ENCODE measurements at places on chromosomes 16 and 17. TPM values are rescaled to one million over a fixed set of nuclear protein-coding genes. Genes with fewer than 3 reads are reported as not detected.

Gene MAF
- 360 TPM for total RNA-seq

Gene CHRNE
- total RNA-seq, result 0.45 TPM

Gene TBC1D3H
- not detected for total RNA-seq

Gene TGFB1I1
- 0.80 TPM for total RNA-seq

Gene SCN4A
- 0.75 TPM for total RNA-seq

Gene TP53TG3C
- not detected for total RNA-seq

Gene OR2C1
- not detected for total RNA-seq

Gene CD300C
- not detected for total RNA-seq

DNA sequence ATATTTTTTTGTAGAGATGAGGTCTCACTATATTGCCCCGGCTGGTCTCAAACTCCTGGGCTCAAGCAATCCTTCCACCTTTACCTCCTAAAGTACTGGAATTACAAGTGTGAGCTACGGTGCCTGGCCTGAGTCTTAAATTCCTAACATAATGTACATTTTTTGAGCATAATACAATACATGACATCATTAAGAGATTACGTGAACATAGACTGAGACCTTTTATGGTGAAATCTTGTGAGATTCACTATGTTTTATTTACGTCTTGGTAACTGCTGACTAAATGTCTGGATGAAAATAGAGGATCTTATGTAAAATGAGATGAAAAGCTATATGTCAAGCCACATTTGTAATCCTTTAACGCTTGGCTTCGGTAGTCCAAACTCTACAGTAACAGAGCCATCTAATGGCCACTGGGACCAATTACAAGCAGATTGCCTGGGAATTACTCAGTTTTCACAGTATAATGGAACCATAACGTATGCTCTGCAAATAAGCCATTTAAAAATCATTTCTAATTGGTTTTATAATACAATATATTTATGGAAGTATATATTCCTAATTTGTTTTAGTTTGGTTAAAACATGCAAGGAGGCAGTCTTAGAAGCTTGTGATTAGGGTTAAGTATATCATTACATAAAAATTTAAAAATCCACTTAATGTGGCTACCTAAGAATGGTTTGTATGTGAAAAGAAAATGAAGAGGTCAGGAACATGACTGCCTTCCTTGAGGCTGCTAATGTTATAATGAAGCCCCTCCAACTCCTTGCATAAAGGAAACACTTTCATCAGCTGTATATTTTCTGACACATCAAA is 8.1 kb upstream of the EFCAB13 start:
- H3K27me3 ChIP-seq, result no peaks in the 10 kb centered on the region
- DNase-seq, result peak; percentile 40
- H3K36me3 ChIP-seq, result no peaks in the 10 kb centered on the region
- no peak overlapping the region for H3K4me3 ChIP-seq
- H3K27ac ChIP-seq, result no peak overlapping the region

- no peak overlapping the region for H3K27ac ChIP-seq
- no peak for DNase-seq
- H3K4me1 ChIP-seq, result peaks cover 25% of the 10 kb centered on the region
- H3K36me3 ChIP-seq, result no peaks in the 10 kb centered on the region
Observed at GRCh38 chr16:53541326-53541725, 38.3 kb upstream of the AKTIP start.

GRCh38 chr16:75640598-75640997 is 6.9 kb downstream of the KARS1 start:
- H3K27ac ChIP-seq, result no peak overlapping the region
- peaks cover 40% of the 10 kb centered on the region for H3K4me1 ChIP-seq
- DNase-seq, result no peak

DNA sequence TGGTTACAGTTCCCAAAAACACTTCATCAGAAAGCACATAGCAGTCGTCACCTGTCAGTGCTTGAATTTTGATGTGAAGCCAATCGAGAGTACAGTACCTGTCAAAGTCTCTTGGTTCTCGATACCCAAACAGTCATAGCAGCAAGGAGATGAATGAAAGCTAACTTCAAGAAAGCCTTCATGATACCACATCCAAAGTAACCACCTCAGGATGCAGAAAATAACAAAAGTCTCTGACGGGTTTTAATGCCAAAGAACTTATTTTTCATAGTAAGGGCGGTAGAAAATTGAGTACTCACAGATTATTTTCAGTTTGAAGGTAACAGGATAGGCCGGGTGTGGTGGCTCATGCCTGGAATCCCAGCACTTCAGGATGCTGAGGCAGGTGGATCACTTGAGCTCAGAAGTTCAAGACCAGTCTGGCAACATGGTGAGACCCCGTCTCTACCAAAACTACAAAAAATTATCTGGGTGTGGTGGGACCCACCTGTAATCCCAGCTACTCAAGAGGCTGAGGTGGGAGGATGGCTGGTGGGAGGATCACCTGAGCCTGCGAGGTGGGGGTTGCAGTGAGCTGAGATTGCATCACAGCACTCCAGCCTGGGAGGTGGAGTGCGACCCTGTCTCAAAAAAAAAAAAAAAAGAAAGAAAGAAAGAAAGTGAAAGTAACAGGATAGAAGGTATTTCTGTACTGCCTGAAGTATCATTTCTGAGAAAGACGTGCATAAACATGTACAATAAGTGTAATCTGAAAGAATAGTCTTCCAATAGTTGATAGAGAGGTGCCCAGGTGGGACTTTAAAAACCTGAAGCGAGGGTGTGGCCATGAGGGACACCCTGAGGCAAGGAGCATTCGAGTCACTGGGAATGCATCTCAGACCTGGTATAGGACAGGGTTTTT is 15.4 kb downstream of the MFSD11 start:
- H3K36me3 ChIP-seq, result peaks cover 19% of the 10 kb centered on the region
- H3K27ac ChIP-seq, result peak overlapping the region; percentile 97
- H3K4me1 ChIP-seq, result peaks cover 25% of the 10 kb centered on the region
- no peaks in the 10 kb centered on the region for H3K27me3 ChIP-seq

GRCh38 chr16:31869511-31870201 is 4.0 kb upstream of the ZNF267 start:
- DNase-seq, result peak; percentile 86
- H3K27ac ChIP-seq, result peak overlapping the region; percentile 96
- peaks cover 51% of the 10 kb centered on the region for H3K4me1 ChIP-seq
- H3K4me3 ChIP-seq, result peak overlapping the region; percentile 59

GRCh38 chr17:35256629-35257028 is 13.8 kb downstream of the SLFN5 start:
- no peak overlapping the region for H3K4me3 ChIP-seq
- DNase-seq, result no peak
- H3K4me1 ChIP-seq, result peaks cover 76% of the 10 kb centered on the region

DNA sequence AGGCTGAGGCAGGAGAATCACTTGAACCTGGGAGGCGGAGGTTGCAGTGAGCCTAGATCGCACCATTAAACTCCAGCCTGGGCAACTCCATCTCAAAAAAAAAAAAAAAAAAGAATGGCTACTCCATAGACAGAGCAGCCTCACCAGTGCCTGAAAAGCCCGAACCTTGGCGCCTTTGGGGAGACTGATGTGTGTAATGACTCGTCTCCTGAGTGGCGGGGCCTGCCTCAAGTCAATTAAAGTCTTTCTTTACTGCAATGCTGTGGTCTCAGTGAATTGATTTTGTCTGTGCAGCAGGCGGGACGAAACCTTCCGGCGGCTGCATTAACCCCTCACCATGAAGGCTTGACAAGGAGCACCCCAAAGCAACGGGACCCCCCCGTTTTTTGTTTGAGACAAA is 3.5 kb upstream of the UQCC4 start:
- H3K4me1 ChIP-seq, result peaks cover 15% of the 10 kb centered on the region
- DNase-seq, result no peak
- H3K27me3 ChIP-seq, result no peaks in the 10 kb centered on the region
- H3K36me3 ChIP-seq, result peaks cover 2% of the 10 kb centered on the region
- H3K4me3 ChIP-seq, result no peak overlapping the region
- no peak overlapping the region for H3K27ac ChIP-seq

DNA sequence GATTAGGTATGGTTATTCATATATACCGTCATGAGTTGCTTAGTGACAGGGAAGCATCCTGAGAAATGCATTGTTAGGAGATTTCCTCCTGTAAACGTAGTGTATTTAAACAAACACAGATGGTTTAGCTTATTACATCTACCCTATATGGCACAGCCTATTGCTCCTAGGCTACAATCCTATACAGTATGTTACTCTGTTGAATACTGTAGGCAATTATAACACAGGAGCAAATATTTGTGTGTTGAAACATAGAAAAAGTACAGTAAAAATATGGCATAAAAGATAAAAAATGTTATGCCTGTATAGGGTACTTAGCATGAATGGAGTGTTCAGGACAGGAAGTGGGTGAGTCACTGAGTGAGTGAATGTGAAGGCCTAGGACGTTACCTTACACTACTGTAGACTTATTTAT is 157.7 kb downstream of the CDH11 start:
- H3K4me3 ChIP-seq, result no peak overlapping the region
- no peak overlapping the region for H3K27ac ChIP-seq
- no peaks in the 10 kb centered on the region for H3K27me3 ChIP-seq
- DNase-seq, result no peak
- H3K36me3 ChIP-seq, result no peaks in the 10 kb centered on the region

DNA sequence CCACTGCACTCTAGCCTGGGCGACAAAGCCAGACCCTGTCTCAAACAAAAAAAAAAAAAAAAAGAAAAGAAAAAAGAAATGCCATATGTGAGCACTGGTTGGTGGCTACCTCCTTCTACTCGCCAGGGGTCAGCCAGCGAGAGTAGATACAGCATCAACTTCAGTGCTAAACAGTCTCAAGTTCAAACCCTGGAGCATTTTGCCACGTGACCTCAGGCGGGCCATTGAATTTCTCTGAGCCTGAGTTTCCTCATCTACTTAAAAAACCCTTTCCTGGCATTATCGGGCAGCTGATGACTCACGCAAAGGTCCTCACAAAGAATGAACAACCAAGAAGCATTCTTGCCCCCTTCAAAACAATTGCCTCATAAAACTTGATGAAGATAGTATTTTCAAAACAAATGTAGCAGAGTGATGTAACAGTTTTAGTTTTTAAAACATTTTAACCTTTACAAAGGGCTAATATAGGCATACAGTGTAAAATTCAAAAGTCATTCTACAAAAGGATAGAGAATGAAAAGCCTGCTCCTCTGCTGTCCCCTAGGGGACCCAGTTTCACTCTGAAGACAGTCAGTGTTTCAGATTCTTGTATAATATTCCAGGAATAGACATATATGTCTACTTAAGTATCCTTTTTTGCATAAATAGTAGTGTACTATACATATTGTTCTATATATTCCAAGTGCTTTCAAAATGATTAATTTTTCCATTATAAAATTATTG is 28.4 kb downstream of the DNAH2 start:
- H3K27me3 ChIP-seq, result peaks cover 3% of the 10 kb centered on the region
- H3K4me3 ChIP-seq, result no peak overlapping the region

DNA sequence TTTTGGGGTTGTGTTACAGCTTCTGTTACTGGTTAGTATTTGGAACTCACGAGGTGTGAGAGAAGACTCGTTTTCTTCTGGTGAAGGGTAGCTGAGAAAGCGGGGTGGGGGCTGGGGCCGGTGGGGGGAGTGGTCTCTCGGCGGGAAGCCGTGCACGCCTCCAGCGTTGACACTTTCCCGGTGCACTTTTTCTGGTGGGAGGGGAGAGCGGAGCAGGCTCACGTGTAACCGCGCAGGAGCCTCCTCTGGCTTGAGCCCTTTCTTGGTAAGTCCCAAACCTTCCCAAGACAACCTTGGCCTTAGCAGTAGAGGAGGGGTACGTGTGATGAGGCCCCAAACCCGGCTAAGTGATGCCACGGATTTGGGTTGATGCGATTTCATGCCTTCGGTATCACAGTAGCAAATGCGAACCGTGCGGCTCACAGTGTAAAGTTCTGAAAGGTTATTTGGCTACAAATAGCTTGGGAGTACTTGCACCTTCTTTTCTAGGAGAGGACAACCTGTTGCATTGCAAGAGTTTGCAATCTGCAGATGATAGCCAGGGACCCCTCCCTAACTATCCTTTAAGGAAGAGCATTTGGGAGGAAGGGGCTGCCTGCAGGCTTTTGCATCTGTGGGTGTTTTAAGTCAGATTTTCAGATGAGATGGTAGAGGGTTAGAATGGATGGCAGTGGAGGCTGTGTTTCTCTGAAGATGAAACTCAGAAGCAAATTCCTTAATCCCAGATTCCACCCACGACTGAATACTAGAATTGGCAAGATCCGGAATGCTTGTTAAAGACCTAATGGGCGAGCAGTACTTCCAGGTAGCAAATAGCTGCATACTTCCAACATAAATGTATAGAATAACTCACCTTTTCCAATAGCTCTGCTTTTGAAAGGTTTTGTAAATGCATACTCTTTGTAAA is 1.5 kb downstream of the HLF start:
- peaks cover 15% of the 10 kb centered on the region for H3K4me1 ChIP-seq
- peak overlapping the region; percentile 25 for H3K4me3 ChIP-seq
- DNase-seq, result peak; percentile 16
- peaks cover 2% of the 10 kb centered on the region for H3K36me3 ChIP-seq
- no peak overlapping the region for H3K27ac ChIP-seq
- H3K27me3 ChIP-seq, result peaks cover 18% of the 10 kb centered on the region

- H3K27ac ChIP-seq, result no peak overlapping the region
- no peak for DNase-seq
- no peaks in the 10 kb centered on the region for H3K36me3 ChIP-seq
- H3K27me3 ChIP-seq, result peaks cover 17% of the 10 kb centered on the region
- no peak overlapping the region for H3K4me3 ChIP-seq
Observed at GRCh38 chr17:79497777-79498348, 113.0 kb downstream of the RBFOX3 start.

All from activated CD4-positive, alpha-beta memory T cell treated with anti-CD3 and anti-CD28 coated beads for 36 hours (primary cell).